ENCODE measurements at places on chromosomes 1 and 21.

DNA sequence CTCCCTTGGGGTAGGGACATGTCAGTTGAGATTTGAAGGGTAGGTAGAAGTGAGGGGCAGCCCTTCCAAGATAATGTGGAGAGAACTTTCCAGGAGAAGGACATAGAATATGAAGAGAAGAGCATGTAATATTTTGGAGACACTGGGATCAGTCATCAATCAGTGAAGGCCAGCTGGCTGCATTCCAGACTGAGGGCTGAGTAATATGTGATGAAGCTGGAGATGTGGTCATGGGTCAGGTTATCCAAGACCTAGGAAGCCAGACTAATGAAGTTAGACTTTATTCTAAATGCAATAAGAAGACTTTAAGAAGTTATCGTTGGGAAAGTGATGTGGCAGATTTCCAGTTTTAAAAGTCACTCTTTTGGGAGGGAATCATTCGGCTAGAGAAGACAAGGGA lies 262.0 kb downstream of the HMCN1 start:
- DNase-seq, result no peak

GRCh38 chr21:16608209-16608830 lies 878.5 kb downstream of the USP25 start:
- no peak for DNase-seq

GRCh38 chr1:31848381-31848897 lies 32.6 kb upstream of the SPOCD1 start:
- DNase-seq, result no peak

DNA sequence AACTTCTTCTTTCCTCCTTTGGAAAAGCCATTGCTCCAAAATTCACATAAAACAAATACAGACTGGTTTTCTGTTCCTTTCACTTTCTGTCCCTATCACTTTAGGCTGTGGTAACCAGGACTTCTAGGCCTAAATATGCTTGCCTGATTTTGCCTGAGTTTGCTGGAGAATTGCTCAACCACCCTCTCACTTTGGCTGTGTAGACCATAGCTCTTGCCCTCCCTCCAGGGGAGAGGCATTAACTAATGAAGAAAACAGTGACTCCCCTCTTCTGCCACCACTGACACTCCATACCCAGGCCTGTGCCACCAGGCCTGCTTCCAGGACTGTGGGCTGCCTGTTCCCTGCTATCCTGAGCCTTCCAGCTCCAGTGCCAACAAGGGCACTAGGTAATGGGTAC lies 163.5 kb downstream of the TOMM20 start:
- no peak for DNase-seq

GRCh38 chr1:215397106-215397505 lies 170.0 kb upstream of the KCTD3 start:
- no peak for DNase-seq

- no peak for DNase-seq
These were observed 32.3 kb downstream of the CHRM3 start for GRCh38 chr1:239418681-239419080.

GRCh38 chr1:184972315-184973055 lies 1.8 kb downstream of the NIBAN1 start:
- DNase-seq, result no peak

GRCh38 chr1:94122201-94122970 lies 1.4 kb upstream of the ABCA4 start:
- DNase-seq, result no peak

DNA sequence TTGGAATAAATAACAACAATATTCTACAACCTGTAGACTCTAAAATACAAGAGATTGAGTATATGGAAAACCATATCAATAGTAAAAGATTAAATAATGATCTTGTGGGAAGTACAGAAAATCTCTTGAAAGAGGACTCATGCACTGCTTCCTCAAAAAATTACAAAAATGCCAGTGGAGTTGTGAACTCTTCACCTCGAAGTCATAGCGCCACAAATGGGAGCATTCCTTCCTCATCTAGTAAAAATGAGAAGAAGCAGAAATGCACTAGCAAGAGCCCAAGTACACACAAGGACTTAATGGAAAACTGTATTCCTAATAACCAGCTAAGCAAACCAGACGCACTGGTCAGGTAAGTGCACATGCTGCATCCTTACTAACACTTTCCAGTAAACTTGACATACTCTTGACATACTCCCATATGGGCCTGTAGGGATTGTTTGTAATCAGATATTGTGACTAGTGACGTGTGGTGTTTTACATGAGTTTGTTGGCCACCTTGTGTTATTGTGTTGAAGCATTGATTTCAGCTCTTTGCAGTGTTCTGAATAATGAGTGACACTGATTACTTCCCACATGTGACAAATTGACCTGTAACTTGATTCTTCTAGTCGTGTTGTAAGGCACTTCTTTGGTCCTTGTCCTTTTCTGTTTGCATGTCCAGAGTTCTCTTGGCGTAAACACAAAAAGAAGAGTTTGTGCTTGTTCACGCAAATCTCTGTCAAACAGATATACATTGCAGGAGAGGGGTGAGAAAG lies 28.0 kb downstream of the MACO1 start:
- no peak for DNase-seq

DNA sequence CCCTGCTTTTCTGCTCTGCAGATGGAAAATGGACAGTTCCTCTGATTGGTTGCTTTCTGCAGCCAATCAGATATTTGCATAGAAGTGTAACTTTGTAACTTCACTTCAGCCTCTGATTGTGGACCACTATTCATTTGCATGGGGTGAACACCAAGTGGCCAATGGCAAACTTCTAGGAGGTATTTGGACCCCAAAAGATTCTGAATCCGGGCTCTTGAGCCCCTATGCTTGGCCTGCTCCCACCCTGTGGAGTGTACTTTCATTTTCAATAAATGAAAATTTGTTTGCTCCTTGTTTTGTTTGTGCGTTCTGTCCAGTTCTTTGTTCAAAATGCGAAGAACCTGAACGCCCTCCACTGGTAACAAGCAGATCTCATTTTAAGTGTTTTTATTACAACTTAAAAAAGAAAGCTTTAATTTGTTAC lies 6.4 kb upstream of the GSTM4 start:
- DNase-seq, result peak; percentile 46

- DNase-seq, result no peak
These were observed 39.4 kb upstream of the CACYBP start for GRCh38 chr1:174960362-174960761.
